Stimulated activated CD4-positive, alpha-beta T cell treated with anti-CD3 and anti-CD28 coated beads, TNF-alpha, amount 100 ng/mL, for 24 hours (primary cell): ENCODE measurements at places on chromosomes 1 and 21.

GRCh38 chr1:211842518-211842917 lies 12.0 kb upstream of the LPGAT1 start:
- DNase-seq = no peak

DNA sequence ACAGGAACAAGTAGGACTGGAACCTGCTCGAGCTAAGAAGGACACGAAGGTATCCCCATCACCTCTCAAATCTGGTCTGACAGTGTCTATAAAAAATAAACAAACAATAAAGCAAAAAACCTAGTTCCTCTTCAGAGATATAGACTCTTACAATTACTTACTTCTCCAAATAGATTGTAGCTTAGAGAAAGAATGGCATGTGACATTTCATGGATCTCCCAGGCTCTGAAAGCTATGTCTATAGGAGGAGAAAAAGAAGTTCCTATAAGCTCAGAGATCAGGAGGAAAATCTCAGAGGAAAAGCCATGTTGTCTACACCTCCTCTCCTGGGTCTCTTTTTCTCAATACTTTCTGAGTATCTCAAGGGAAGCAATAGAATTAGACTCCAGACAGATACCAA lies 12.3 kb upstream of the OR10J5 start:
- no peak for DNase-seq

DNA sequence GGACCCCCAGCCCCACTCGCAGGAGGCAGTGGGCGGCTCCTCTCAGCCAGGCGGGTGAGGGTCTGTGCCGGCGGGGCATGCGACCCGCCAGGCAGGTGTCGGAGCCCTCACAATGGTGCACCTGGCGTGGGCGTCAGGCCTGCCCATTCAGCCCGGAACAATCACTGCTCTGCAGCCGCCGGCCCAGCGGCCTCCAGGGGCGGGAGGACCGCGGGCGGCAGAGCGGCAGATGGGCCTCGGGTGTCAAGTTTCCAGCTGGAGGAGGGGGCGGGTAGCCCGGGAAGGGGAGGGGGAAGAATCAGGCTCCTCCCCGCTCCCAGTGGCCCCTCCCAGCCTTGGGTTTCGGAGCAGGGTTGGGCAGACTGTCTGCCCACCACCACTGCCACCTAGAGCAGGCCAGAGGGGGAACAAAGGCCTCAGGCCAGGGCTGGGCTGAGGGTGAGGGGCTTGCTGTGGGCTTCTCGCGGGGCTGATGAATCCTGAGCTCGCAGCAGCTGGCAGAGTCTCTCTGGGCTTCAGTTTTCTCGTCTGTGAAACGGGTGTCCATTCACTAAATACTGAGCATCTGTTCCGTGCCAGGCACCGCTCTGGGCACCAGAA lies 39.5 kb upstream of the CASZ1 start:
- no peak for DNase-seq

DNA sequence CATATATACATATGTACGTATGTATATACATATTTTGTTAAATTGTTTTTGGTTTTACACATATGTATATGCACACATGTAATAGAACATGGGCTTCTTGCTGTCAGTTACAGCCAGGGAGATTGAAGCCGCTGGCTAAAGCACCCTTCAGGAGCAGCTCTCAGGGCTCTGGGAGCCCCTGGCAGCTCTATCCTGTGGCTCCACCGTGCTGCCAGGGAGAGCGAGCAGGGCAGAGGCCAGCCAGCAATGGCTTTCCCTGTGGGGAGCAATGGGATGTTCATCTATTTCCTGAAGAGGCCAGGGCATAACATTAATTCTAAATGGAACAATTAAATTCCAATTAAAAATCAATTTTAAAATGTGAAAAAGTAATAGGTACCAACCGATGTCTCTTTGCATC lies 102.9 kb downstream of the PSMG1 start:
- no peak for DNase-seq

DNA sequence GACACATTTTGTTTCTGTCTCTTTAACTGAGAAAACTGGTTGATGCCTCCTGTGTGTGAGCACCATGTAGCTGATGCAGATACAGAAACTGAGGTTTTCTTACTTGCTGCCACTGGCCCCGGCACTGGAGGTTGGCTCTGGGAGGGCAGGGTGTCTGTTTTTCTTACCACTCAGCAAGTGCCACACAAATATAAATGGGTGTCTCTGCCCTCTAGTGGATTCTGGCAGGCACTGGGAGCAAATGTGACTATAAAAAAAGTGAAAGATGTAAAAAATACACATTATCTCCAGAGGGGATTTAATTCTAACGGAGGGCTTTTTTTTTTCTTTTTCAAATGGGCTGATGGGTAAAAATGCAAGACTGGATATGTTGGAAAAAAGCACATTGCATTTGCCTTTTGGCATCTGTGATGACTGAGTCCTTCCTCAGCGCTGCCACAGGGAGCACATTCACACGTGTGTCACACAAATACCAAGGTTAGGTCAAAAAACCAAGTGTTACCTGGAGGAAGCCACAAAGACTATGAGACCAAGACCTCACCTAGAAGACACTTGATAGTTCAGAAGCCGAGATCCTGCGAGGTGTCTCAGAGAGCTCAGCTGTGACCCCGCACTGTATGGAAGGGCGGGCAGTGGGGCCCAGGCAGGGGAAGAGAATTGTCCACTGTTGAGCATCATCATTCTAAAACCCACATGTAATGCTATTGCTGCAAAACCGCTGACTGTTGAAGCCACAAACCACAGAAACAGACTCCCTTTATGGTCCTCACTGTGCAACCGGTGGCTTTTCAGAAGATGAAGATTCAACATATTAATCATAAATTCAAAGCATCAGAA lies 18.9 kb downstream of the PGBD2 start:
- DNase-seq = peak; percentile 38

DNA sequence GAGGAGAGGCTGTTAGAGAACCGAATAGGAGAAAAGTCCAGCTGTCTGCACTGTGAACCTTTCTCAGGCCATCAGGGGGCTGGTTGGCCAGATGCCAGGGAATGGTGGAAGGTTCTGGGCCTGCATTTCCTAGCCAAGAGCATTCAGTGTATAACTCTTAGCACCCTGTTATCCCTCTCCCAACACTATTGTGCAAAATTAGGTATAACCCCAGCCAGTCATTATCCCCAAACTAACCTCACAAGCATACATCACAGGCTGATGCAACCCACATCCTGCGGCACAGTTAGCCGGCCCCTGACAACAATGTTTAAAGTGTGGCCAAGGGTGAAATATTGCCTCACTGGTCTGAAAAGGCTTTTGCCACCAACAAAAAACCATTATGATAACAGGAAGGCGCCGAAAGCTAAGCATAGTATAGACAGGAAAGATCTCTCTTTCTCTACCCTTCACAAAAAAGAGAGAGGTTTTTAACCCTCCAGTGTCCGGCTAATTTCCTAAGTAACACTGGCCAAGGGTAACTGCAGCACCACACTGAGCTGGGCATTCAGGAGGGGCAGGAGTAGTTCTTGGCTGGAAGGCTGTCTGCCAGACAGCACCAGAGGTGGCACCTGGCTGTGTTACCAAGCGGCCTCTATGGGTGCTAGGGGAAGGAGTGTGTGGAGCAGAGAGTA lies 77.3 kb upstream of the BCAR3 start:
- no peak for DNase-seq

DNA sequence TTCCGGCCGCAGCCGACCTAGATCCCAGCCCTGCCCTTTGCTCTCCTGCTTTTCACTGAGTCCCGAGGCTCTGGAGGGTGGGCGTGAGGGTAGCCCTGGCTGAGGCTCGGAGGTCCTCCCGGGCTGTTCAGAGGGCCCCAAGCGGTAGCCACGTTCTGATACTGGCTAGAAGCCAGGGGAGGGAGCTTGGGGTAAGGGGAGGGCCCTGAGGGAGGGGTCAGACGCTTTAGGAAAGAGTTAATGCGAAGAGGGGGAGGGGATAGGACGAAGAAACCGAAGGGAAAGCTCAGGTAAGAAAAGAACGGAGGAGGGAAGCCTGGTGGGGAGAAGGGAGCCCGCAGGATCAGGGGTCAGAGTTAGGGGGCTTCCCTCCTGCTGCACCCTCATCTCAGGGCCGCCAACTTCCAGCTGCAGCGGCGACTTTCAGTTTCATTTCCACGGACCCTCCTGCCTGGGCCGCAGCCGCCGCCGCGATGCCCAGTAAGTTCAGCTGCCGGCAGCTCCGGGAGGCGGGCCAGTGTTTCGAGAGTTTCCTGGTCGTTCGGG lies at the start of gene MOV10:
Gene MOV10, plus strand, starts transcription at position 220 of the 546 bp plus-strand sequence. Its CDS starts 254 bp downstream, at position 474.
- peak; percentile 18 for DNase-seq

DNA sequence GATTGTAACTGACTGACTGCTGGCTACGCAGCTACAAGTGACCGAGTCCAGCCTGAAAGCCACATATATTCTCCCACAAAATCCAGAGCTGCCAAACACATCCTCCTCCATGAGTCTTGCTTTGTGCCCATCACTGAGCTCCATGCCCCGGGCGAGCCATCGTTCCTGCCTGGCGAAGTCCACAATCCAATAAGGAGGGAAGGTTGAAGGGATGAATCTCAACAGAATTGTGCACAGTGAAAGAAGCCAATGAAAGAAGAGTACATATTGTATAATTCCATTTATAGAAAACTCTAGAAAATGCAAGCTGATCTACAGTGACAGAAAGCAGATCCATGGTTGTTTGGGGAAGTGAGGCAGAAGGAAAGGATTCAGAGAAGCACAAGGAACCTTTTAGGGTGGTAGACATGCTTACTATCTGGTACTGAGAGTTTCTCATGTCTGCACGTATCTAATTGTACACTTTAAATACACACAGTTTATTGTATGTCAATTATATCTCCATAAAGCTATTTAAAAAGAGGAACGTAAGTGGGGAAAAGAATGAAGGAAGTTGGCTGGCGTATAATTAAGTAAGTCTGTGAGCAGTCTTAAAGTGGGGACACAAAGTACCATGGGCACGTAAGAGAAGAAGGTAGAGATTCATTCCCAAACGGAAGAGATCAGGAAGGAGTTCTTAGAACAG lies 115.9 kb upstream of the JUN start:
- no peak for DNase-seq

DNA sequence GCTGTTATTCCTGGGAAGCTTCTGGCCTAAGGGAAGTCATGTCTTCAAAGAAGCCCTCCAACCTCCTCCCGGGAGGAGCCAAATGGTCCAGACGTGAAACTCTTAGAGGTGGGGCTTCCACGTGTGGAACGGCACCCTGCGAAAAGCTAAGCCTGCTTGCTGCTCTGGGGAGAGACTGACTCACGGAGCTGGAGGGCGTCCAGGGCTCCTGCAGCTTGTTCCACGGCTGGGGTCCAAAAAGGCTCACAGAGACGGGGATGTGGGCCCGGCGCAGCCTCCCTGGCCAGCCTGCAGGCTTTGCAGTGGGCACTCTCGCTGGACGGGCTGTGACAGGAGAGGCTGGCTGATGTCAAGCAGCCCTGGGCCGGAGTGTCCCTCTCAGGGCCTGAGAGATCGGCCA lies 105.1 kb downstream of the COLGALT2 start:
- DNase-seq = no peak

- DNase-seq = no peak
These were observed 269.5 kb upstream of the NCAM2 start for GRCh38 chr21:20728691-20729090.

DNA sequence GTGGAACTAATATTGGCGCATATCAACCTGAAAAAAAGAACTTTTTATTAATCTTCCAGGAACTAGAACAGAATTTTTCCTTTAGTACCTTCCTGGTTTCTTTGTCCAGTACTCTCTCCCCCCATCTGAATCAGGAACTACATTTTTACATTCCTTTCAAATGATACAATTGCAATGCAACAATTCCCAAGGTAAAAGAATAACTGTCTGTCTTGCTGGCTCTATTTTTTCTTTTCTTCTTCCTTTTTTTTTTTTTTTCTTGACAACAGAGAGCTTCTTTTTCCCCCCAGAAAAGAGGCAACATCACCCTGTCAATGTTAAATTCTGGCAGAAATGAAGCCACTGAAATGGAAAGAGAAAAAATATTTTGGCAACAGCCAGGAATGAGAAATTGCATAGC lies 4.5 kb upstream of the CD101 start:
- DNase-seq = no peak

DNA sequence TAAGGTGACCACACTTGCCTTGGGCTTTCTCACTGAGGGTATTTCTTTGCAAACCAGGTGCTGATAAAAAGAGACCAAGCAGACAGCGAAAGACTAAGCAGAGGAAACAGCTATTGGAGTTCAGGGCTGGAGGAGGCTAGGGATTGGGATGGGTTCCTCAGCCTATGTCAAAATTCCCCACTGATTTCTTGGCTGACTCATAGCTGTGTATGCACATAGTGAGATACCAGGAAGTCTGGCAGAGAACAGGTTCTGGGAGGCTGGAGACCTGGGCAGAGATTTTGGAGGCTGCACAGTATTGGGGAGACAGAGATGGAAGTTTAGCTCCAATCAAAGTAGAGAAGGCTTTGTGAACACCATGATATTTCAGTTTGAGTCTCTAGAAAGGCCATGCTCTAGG lies 25.3 kb downstream of the YARS1 start:
- no peak for DNase-seq

- no peak for DNase-seq
These were observed 495.8 kb downstream of the AJAP1 start for GRCh38 chr1:5150191-5150590.

GRCh38 chr1:53196017-53196484 lies 573 bp upstream of the CPT2 start:
- no peak for DNase-seq

DNA sequence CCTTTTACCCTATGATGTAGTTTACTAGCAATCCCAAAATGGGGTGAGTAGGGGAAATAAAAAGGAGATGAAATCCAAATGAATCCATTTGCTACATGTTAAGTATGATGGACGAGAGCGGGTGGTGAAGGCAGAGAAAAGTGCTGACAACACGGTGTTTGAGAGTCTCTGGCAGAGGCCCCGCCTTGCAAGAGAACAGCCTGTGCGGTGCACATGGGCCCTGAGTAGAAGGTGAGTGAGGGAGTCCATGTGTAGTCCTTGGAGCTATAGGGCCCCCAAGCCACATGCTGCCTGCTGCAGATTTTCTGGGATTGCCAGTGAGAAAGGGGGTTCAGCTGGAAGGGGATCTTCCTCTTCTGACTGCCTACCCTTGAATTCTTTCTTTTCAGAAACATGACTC lies 177.1 kb downstream of the TNR start:
- DNase-seq = no peak

DNA sequence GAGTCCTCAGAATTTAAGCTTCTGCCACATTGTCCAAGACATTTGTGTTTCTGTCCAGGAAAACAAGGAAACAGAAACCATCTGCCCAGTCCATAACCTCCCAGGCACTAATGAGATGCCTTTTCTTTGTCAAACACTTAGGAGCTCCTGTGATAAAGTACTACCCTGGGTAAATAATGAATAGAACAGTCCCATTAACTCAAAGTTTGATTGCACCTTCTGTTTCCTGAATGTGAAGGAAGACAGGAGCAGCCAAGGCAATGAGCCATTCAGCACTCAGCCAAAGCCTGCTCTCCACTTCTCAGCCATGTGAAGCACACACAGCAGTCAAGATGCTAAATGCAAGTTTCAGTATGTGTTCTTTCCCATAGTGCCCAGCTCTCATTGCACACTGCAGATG lies 199.8 kb downstream of the SEC16B start:
- no peak for DNase-seq

DNA sequence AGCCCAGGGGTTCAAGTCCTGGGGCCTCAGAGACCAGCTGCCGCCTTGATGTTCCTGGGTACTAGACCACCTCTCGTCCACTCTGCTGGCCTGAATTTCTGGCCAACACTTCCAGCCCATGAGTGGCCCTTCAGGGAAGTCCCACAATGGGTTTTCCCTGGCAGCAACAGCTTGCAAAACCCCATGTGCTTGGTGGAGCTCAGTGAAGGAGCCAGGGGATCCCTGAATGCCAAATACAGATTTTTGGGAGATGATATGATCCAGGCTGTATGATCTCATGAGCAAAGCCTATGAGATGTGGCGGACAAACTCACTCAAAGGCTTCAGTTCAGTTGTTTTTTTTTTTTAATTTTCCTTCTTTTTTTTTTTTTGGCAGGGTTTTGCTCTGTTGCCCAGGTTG lies 9.6 kb upstream of the RASSF5 start:
- no peak for DNase-seq
